Naive thymus-derived CD8-positive, alpha-beta T cell (primary cell): ENCODE measurements at places on chromosomes 13 and 19.
A peak's percentile ranks its signal among the peaks of the same experiment; 100 is the strongest.

DNA sequence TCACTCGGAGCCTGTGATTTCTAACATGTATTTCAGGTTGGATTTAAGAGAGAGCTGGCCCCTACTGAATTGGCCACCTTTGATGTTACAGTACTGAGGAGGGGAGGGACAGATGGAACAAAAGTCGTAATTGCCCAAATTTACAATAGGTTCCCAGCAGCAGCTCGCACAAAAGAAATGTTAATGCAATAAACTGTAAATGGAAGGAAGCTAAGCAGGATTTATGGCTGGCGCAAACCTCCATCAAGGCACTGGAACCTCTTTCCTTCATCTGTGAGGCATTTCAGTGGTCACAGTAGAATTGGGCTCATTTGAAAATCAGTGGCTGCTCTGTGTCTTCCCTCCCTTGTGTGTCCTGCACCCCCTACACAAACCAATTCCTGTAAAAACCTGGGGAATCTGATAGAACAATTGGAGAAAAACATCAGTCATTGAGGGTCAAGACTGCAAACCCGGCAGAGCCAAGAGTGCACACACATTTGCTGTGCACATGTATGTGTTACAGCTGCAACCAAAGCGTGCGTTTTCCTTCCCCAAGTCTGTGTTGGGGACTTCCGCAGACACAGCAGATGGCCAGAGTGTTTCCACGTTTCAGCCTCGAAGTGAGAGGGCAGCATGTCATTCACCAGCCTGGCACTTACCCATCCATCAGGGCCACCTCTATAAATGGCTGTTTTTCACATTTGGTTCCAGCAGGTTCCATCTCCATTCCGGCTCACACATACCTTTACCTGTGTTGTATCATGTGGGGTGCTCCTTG lies 192.8 kb downstream of the TM9SF2 start:
- no peak for DNase-seq

- DNase-seq = no peak
Observed at GRCh38 chr13:30241532-30241931, 65.8 kb downstream of the KATNAL1 start.

GRCh38 chr13:62706048-62706447 lies 1290.4 kb upstream of the PCDH20 start:
- DNase-seq = no peak

DNA sequence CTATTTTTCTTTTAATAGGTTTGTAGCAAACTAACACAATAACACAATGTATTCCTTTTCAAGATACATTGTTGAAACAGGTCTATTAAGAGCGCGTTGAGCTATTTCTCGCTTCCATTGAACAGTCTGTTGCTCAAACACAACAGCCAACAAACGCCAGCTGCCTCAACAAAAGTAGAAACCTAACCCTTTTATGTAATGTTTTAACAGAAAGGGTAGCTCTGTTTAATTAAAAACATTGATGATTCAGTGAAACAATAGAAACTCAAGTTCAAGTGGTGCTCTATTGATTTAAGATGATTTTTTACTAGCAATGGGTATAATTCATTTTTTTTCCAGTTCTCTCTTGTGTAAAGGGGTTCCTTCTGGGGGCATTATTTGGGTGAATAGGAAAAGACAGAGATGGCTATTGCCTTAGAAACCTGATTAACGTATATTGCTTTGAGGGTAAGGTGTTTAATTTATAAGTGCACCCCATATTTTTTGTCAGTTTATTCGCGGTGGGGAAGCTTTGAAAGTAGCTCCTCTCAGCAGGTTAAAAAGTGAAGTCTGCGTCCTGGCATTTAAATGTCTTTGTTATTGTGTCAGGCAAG lies 14.9 kb downstream of the ZIC2 start:
- DNase-seq = peak; percentile 17

- no peak for DNase-seq
Observed at GRCh38 chr19:45361608-45362007, 8.8 kb downstream of the ERCC2 start.

DNA sequence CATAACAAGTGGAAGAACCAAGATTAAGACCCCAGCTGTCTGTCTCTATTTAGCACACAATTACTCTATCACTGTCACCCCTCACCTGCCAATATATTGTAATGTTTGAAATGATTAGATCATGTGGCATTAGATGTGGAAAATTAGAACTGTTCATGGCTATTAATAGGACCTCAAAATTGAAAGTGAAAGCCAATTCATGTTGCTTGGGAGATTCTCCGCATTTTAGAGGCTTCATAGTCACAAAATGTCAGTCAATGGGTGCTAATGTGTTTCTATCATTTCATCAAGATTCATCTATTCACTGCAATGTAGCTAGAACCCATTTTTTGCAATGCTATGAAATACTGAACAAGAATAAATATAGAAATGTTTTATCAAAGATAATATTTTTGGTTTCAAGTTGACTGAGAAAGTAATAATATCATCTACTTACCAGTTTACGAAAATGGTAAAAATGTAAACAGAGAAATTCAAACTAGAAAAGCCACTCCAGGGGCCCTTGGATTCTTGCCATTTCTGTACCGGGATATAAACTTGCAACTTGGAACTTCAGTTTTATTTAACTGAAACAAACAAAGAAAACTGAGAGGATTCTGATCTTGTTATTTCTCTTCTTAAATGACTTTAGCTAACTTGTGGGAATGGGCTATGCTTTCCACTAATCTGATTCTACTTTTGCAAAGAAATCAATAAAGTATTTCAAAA lies 388.6 kb downstream of the DCT start:
- no peak for DNase-seq

- peak; percentile 48 for DNase-seq
Observed at GRCh38 chr19:53365899-53366493, 491 bp downstream of the ZNF525 start.

DNA sequence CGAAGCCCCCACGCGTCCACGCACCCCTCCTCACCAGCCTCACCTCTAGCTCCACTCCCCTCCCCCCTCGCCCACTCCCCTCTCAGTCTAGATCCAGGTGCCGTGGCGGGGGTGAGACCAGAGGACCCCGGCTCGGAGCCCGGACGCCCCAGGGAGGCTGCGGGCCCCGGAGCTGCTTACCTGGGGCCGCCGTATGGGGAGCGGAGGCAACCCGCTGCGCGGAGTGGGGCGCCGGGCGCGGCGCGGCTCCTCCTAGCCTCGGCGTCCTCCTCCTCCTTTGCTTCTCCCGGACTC lies 353 bp downstream of the ENOX1 start:
- DNase-seq = no peak

DNA sequence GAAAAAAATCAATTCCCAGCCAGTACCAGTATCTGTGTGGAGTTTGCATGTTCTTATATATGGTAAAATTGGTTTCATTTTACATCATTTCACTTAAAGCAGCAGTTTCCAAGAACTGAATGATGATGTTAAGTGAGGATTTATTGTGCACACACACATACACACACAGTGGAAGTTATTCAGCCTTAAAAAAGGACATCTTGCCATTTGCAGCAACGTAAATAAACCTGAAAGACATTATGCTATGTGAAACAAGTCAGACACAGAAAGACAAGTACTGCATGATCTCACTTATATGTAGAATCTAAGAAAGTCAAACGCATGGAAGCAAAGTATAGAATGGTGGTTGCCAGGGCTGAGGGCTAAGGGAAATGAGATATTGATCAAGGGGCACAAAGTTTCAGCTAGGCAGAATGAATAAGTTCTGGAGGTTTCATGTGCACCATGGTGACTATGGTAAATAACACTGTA lies 5.3 kb downstream of the SIGLECL1 start:
- DNase-seq = no peak

GRCh38 chr13:30572859-30573275 lies 44.9 kb upstream of the USPL1 start:
- no peak for DNase-seq

- DNase-seq = no peak
Observed at GRCh38 chr13:43661161-43661830, 125.5 kb downstream of the ENOX1 start.

GRCh38 chr19:44587963-44588770 lies 25.2 kb upstream of the IGSF23 start:
- no peak for DNase-seq

- no peak for DNase-seq
Observed at GRCh38 chr13:113562844-113563243, 21.7 kb upstream of the TFDP1 start.

DNA sequence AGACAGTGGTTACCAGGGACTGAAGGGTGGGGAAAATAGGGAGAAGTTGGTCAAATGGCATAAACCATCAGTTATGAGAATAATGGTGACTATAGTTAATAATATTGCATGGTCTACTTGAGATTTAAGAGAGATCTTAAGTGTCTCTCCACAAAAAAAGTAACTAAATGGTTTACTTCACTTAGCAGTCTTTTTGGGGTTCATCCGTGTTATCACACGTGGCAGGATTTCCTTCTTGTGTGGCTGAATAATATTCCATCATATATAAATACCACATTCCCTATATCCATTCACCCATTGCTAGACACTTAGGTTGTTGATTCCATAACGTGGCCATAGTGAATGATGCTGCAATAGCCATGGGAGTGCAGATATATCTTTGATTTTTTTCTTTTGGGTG lies 967.0 kb downstream of the UQCRFS1 start:
- DNase-seq = no peak

GRCh38 chr19:926589-927350 lies 935 bp downstream of the ARID3A start:
- no peak for DNase-seq

- DNase-seq = no peak
Observed at GRCh38 chr19:19534556-19535265, 3.4 kb upstream of the CILP2 start.

DNA sequence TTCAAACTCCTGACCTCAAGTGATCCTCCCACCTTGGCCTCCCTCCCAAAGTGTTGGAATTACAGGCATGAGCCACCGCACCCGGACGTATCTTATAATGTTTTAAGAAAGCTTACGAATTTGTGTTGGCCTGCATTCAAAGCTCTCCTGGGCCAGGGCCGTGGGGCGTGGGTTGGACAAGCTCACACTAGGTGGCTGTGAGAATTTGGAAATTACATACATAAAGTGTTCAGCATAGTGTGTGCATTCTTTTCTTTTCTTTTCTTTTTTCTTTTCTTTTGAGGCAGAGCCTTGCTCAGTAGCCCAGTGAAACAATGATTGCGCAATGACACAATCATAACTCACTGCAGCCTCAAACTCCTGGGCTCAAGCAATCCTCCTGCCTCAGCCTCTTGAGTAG lies 2.6 kb downstream of the ZSWIM4 start:
- no peak for DNase-seq

GRCh38 chr19:27775395-27775794 lies 1437.6 kb downstream of the UQCRFS1 start:
- no peak for DNase-seq

GRCh38 chr13:74210693-74211393 lies 76.6 kb upstream of the KLF12 start:
- DNase-seq = no peak

DNA sequence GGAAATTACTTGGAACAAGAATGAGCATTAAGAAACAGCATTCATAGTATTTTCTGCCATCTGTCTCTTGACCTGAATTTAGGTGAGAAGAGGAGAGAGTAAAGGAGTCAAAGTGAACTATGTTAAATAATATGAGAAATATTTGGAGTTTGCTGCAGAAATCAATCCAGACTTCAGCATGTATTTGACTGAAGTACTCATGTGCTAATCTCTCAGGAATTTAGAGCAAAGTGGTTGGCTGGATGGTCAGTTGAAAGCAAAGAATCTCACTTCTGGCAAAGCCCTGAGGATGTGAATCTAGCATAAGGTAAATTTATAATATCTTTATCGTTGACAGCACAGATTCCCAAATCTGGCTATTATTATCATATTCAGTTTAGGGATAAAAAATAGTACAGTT lies 394.3 kb downstream of the PCDH17 start:
- DNase-seq = no peak

- no peak for DNase-seq
Observed at GRCh38 chr13:105948143-105948542, 587.3 kb downstream of the EFNB2 start.

DNA sequence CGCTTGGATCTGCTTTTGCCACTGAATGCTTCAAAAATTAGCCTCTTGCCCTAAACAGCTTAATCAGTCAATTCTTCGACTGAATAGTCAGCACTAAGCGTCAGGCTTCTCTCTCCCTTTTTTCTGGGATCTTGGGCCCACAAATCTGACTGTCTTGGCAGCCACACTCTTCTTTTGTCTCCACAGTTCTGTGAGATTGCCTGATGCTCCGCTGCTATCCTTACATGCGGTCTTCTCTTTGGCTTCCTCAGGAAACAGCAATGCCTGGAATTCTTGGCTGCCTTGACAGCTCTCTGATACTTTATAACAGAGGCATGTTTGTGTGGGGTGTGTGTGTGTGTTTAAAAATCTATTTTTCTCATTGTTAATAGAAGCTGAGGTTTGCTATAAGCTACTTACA lies 32.6 kb downstream of the ERCC5 start:
- DNase-seq = no peak

DNA sequence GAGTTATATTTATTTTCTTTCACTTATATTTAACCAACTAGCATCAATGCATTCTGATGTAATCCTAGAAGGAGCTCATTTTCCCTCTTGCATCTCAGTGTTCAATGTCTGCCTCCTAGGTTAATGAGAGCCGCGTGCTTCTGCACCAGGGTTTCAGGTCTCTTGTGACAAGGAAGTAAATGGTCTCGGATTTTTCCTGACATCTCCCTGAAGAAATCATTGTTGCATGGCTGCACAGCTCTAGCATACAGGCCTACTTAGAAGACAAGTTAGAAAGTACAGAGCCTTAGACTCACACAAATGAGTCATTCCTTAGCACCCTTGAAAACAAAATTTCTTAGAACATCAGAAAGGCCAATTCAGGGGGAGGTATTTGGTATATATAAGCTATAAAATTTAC lies 57.2 kb upstream of the KLF12 start:
- no peak for DNase-seq

- peak; percentile 84 for DNase-seq
Observed at GRCh38 chr19:54168174-54168917, 4.6 kb downstream of the TMC4 start.

GRCh38 chr13:80742033-80742432 lies 401.1 kb upstream of the SPRY2 start:
- no peak for DNase-seq

- DNase-seq = no peak
Observed at GRCh38 chr13:108086678-108087077, 128.7 kb downstream of the LIG4 start.

GRCh38 chr19:42178791-42179674 lies 38.4 kb downstream of the DEDD2 start:
- DNase-seq = no peak

GRCh38 chr13:92225861-92226260 lies 827.4 kb downstream of the GPC5 start:
- DNase-seq = no peak

DNA sequence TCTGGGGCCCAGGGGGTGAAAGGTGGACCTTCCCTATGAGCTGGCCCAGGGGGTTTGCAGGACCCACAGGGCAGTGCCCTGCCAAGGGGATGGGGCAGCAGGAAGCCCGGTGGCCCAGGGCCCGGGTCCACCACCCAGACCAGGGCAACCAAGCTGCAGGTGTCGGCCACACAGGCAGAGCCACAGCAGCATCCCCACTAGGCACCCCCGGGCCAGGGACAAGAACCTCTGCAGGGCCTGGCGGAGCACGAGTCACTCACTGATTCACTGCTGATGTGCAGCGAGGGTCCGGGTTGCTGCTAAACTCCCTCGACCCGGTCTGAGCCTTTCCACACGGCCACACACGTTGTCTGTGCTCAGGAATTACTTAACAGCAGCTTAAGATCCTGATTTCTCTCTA lies 8.8 kb downstream of the FZR1 start:
- no peak for DNase-seq
